CD8-positive, alpha-beta memory T cell (primary cell): ENCODE measurements at places on chromosomes 5 and 9. TPM values are rescaled to one million over a fixed set of nuclear protein-coding genes. Genes with fewer than 3 reads are reported as not detected.

- DNase-seq = no peak
Observed at GRCh38 chr5:180495292-180495691, 1.1 kb downstream of the CNOT6 start.

Gene GLRA1
- not detected for polyA plus RNA-seq

DNA sequence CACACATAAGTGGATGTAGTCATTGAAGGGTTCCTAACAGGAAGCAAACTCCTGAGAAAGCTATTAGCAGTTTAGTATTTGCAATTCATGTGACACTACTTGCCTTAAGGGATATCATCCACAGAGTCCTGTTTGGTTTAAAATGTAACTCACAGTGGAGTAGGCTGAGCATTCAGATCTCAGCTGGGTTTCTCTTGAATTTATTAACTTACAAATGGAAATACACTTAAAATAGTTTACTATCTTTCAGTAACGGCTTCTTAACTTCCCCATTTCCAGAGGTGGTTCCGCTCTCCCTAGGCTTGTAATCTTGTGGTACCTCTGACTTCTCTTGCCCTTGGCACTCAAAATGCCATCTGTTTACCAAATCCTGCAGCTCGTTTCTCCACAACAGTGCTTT, 660.7 kb upstream of the ADAMTS16 start:
- no peak for DNase-seq

DNA sequence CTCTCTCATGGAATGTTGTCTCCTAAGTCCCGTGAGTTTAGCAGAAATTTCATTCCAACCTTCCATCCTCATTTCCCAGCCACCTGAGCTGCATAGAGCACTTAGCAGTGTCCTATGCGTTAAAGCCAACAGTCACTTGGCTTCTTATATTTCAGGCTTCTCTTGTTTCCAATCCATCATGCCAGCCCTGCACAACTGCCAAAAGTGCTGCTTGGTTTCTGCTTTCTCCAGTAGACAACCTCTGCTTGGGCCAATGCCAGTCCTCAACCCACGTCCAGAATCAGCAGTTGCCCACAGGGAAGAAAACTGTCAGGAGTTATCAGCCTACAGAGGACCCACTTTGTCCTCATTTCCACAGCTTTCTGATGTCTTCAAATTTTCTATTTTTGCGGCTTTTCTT, 42.5 kb downstream of the KCNIP1 start:
- DNase-seq = no peak

Gene PIGO
- polyA plus RNA-seq = 26.4 TPM

Gene PTTG1
- 40.2 TPM for polyA plus RNA-seq
